ENCODE measurements at places on chromosomes 7 and 10.
A peak's percentile ranks its signal among the peaks of the same experiment; 100 is the strongest.

GRCh38 chr7:137069249-137069963, 201.0 kb downstream of the CHRM2 start:
- no peak for DNase-seq

- DNase-seq = peak; percentile 51
These were observed 46.9 kb downstream of the PRPF18 start for GRCh38 chr10:13633689-13634088.

GRCh38 chr7:24555719-24556118, 17.5 kb upstream of the PALS2 start:
- DNase-seq = no peak

- DNase-seq = no peak
These were observed 98.4 kb upstream of the FZD1 start for GRCh38 chr7:91165846-91166230.

GRCh38 chr7:28629216-28629842, 217.0 kb downstream of the CREB5 start:
- DNase-seq = no peak

DNA sequence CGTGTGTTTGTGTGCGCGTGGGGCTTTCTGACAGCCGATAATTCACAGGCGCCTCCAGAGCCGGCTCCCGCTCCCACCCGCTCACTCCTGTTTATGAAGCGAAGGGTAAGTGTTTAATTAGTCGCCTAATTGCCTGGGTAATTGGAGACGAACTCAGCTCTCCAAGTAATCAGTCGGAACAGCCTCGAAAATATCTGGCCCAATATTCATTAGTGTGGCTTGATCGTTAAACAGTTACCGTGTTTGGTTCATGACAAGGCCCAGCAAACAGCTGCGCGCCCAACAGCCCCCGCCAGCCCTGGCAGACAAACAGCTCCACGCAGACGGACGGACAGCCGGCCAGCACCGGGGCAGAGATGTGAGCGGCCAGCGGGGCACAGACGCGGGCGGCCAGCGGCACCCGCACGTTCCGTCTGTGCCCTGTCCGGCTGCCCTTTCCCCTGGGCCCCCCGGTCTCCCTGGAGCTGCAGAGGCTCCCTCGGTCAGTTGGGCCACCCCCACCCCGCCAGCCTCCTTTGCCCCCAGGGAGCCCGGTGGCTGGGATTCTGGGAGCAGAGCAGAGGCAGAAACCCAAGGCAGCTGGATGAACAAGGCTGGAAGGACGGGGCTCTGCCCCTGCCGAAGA, 98.2 kb downstream of the UNCX start:
- no peak for DNase-seq

GRCh38 chr7:84629640-84630318, 435.2 kb upstream of the SEMA3A start:
- no peak for DNase-seq

GRCh38 chr10:3865565-3865964, 80.6 kb upstream of the KLF6 start:
- DNase-seq = no peak

DNA sequence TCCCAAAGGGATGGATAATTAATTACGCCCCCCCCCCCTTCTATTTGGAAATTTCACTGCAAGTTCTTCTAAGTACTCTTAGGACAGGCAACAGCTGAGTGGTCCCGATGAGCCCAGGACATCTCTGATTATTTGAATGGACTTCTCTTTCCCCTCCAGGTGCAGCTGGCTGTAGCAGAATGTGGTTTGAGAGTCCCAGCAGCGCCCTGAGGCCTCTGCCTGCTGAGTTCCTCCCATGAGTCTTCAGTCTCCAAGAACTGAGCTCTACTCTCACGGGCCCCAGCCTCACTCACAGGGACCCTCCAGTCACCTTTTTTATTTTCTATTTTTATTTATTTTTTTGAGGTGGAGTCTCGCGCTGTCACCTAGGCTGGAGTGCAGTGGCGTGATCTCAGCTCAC, 63.6 kb upstream of the SFMBT2 start:
- DNase-seq = no peak

GRCh38 chr7:122691569-122692235, 7.2 kb downstream of the RNF133 start:
- no peak for DNase-seq
